ENCODE measurements at places on chromosomes 7 and 10.

- DNase-seq, result no peak
Measured at GRCh38 chr7:21338728-21339164, 89.1 kb upstream of the SP4 start.

DNA sequence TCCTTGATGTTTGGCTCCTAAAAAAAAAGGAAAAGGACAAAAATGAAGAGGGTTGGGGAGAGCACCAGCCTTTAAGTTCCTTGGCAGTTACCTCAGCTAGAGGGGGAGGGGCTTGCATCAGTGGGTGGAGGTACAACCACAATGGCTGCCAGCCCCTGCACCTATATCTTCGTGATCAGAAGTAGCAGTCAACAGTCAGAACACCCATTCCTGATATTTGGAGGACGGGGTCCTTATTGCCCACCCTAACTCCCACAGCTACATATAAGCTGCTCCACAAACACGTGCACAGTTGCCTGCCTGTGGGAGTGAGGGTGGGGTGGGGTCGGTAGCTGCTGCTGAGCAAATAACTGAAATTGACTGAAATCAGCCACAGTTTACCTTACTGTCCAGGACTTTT is 26.2 kb downstream of the C1GALT1 start:
- DNase-seq, result peak; percentile 78

DNA sequence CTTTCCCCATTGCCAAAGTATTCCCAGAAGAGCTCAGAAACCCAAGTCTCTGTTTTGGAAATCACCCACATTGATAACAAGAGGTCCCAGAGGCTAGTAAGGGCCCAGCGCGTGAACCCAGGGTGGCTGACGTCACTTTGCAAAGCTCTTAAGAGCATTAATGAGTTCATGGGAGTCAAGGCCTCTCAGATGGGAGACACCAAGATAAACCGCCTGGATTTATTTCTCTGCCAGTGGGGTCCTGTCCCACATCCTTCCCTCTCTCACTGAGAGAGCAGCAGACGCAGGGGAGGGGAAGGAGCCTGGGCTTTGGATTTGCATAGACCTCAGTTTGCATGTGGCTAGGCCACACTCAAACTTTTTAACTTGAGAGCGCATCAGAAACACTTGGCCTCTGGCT is 184.8 kb upstream of the PDE1C start:
- no peak for DNase-seq

DNA sequence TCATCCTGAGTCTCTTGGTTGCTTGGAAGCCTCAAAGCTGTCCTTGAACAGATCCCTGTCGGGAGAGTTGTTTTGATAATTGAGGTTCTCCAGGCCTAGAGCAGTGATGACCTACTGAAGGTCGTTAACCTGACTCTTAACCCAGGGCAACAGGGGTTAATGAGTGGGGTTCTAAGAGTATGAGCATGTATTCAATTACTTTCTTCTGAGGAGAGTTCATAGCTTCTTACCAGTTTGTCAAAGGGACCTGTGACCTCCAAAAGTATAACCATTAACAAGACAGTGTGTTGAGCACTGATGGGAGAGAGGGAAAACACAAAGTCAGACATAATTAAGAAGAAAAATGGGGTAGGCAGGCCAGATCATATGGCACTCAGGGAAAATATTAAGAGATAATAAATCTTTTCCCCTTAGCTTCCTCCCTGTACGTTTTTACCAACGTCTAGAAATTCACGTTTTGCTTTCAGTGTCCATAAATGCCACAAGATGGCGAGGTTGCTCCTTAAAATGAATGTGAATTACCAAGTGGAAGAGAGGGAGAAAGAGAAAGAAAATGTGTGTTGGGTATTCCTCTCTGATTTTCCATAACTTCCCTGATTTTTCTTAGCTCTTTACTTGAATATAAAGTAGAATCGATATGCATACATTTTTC is 97.6 kb downstream of the SUGCT start:
- DNase-seq, result no peak

DNA sequence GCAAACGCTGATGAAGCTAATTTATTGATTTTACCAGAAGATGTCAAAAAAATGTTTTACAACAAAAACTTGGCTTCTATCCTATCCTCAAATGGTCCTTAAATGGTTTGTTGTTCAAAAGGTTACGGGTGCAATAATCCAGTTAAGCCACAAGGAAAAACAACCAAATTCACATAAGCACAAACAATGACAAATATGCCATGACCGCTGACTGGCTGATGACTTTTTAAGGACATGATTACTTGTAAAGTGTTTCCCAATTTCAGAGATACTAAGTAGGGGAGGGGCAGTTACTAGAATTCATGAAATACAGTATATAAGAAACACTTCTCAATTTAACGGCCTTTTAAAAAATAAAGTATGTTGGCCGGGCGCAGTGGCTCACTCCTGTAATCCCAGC is 28.8 kb downstream of the ABI1 start:
- no peak for DNase-seq

DNA sequence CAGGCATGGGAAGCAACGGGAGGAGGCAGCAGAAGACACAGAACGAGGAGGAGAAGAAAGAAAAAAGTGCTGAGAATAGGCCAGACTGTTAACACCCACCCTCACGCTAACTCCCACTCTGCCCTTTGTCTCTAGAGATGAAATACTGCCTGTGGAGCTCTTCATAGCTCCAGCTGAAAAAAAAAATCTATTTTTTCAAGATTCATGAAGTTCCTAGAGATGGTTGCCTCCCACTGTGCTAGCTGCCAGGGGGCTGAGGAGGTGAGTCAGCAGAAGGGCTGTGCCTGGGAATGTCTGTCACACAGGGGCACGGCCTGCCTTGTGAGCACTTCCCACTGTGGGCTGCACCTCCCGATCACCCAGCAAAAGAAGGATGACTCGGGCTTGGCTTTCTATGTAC is 144.5 kb downstream of the RNF216 start:
- DNase-seq, result peak; percentile 86

DNA sequence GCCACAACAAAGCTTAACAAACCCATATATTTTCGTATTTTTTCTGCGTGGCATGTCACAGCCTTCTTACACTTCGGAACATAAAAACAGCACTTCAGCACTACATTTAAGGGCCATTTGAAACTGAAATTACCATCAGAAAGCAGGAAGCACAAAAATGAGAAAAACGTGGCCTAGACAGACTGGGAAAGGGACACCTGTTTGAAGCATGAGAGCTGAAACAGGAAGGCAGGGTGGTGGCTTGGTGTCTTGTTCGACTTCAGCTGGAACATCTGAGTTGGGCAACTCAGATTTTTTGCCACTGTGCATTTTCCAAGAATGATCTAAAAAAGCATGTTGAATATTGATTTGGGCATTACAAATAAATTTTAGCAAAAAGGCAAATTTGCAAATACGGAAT is 243.2 kb downstream of the ELMO1 start:
- DNase-seq, result no peak

- DNase-seq, result no peak
Measured at GRCh38 chr7:102841290-102841689, 71.5 kb upstream of the LRRC17 start.

GRCh38 chr7:130926001-130926691 is 192.1 kb upstream of the KLF14 start:
- DNase-seq, result no peak

DNA sequence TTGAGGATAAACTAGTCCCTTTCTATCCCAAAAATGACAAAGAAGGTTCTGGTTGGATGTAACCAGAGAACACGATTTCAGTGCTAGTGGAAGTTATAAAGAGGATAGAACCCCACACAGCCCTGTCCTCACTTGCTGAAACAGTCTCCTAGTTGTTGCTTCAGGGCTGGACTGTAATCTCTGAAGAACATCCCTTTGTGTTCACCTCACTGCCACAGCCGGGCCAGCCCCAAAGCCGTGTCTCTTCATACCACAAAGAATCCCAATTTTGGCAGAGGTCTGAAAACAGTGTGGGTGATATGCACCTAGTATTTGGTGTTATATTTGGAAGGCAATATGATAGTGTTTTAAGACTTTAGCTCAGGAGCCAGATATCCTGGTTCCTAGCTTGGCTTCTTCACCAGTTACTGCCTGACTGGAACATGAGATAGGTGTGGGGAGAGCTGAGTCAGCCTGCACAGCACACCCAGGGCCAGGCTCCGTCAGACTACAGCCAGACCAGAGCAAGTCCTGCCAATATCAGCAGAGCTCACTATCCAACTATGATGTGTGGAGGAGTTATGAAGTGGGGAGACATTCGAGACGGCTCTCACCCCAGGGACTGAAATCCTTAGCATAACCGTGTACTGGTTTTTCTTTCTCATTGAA is 21.2 kb downstream of the CYP3A4 start:
- no peak for DNase-seq

GRCh38 chr7:77833136-77833535 is 34.6 kb downstream of the PHTF2 start:
- DNase-seq, result no peak

GRCh38 chr10:121375172-121375571 is 223.1 kb downstream of the FGFR2 start:
- no peak for DNase-seq

DNA sequence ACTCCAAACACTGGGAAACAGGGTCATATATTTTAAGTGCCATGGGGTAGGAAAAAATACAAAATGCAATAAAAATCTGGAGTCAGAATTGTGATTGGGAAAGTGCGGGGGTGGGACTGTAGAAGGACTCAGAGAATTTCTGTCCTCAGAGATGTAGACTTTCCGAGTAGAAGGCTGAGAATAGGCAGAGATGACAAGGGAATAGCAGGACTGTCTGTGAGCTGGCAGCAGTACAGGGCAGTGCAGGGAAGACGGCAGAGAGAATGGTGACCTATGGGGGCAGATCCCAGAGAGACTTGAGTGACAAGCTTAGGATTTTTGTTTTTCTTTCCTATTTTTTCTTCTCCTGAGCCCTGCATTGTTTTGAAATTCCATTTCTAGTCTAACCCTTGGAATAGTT is 127.6 kb downstream of the SLC16A9 start:
- DNase-seq, result no peak

GRCh38 chr7:1176891-1177373 is 16.9 kb upstream of the ZFAND2A start:
- DNase-seq, result peak; percentile 94

All from endodermal cell (in vitro differentiated cells).